ENCODE measurements at places on chromosomes 7 and 10. TPM values are rescaled to one million over a fixed set of nuclear protein-coding genes. Genes with fewer than 3 reads are reported as not detected.

TWNK gene
- 11.5 TPM for total RNA-seq

DNA sequence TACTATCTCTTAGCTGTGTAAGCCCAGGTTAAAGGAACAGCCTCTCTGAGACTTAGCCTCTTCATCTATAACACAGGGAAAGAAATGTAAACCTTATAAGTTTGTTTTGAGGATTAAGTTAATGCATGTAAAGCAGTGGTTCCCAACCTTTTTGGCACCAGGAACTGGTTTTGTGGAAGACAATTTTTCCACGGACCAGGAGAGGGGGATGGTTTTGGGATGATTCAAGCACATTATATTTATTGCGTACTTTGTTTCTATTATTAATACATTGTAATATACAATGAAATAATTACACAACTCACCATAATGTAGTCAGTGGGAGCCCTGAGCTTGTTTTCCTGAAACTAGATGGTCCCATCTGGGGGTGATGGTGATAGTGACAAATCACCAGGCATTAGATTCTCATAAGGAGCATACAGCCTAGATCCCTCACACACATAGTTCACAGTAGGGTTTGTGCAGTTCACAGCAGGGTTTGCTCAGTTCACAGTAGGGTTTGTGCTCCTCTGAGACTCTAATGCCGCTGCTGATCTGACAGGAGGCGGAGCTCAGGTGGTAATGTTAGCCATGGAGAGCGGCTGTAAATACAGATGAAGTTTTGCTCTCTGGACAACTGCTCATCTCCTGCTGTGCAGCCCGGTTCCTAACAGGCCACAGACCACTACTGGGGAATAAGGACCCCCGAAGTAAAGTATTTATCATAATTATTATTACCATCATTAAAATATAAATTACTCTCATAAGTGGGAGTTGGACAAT, 41.3 kb upstream of the ANK3 start:
- DNase-seq = no peak

DNA sequence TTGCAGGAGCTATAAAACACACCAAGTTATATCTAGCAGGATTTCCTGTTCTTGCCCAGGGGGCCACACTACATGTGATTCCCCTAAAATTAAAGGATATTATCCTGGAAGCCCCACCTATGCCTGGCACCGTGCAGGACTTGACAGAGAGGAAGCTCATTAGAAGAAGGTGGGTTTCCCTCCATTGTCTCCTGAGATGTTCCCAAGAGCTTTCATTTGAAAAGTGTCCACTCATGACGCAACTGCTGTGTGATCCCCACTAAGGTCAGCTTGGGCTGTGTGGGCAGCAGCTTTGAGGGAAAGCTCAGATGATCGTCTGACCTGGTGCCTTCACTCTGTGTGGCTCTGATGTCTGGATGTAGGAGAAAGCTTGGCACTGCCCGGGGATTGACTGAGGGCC, 53.5 kb downstream of the RAMP3 start:
- no peak for DNase-seq

GRCh38 chr7:5404421-5404826, 19.2 kb downstream of the TNRC18 start:
- no peak for DNase-seq

DNA sequence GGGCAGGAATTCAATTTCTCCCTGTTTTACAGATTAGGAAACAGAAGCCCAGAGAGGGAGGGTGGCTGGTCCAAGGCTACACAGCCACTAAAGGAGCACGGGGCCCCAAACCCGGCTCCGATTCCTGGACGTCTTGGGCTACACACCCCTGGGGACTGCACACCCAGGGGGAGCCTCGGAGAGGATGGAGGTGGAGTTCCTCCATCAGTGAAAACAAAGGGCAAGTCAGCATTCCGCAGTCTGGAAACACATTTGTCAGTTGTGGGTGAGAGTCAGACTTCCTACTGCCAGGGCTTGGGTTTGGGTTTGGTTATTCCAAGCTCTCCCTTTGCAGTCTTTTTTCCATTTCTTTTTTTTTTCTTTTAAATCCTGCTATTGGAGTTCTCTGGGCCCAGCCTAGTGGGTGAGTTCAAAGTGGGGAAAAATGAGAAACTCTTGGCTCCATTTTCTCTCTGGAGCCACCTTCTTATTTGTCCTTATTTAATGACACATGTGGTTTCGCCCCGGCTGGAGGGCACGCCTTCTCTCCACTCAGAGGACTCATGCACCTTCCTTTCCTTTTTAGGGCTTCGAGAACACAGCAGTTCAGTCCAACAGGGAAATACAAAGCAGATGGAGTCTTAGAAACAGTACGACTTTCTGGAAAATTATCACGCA, 59.9 kb upstream of the AQP1 start:
- DNase-seq = peak; percentile 93

OR2A42 gene
- total RNA-seq = not detected

GBX1 gene
- not detected for total RNA-seq

DNA sequence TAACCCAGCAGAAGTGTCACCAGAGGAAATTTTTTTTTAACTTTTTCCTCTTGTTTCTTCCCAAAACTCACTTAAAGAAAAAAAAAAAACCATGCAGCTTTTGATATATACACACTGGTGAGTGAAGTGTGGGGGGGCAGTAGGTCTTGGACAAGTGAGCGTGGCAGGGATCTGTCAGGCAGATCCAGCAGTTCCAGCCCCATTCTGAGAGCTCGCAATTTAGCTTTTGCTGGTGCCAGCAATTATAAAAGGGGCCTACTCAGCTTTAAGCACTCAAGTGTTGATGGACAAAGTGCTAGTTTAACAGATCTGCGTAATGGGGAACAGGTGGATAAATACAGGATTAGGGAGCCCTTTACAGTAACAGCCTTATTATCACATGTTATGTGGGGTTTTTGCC, 619.2 kb upstream of the GALNT17 start:
- no peak for DNase-seq

DNA sequence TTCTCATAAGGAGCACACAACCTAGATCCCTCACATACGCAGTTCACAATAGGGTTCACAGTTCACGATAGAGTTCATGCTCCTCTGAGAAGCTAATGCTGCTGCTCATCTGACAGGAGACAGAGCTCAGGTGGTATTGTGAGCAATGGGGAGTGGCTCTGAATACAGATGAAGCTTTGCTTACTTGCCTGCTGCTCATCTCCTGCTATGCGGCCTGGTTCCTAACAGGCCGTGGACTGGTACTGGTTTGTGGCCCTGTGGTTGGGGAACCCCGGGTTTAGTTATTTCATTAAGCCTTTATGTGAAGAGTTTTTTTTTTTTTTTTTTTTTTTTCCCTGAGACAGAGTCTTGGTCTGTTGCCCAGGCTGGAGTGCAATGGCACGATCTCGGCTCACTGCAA, 19.4 kb downstream of the SLK start:
- no peak for DNase-seq

DNA sequence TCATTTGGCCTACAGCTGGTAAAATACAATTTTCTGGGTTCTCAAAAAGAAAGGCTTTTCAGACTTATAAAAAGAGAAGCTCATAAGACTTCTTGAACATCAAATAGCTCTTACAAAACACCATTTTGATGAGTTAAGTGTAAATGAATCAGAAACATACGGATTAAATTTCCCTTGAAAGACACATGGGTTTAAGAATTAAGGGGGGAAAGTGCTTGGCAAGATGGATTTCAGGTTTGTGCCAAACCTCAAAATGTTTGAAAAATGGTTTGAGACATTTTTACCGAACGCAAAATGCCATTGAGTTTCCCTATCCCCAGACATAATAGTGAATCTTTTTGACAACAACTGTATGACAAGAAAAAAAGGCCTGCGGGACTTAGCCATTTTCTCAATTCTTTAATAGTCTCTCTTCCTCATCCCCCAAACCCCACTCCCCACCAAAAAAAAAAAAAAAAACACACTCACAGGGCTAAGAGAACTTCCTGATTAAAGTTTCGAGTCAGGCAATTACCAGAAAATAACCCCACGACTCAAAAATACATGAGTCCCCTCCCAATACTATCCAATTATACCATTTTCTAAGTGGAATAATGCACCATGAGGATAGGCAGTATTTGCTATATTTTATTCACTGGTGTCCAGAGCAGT, 260.1 kb downstream of the TRIL start:
- no peak for DNase-seq

All from ascending aorta (tissue), 2 donors.